ENCODE measurements at places on chromosomes 12 and 14.
A peak's percentile ranks its signal among the peaks of the same experiment; 100 is the strongest.

- no peak for DNase-seq
These were observed 3.2 kb downstream of the KRT86 start for GRCh38 chr12:52277486-52278245.

DNA sequence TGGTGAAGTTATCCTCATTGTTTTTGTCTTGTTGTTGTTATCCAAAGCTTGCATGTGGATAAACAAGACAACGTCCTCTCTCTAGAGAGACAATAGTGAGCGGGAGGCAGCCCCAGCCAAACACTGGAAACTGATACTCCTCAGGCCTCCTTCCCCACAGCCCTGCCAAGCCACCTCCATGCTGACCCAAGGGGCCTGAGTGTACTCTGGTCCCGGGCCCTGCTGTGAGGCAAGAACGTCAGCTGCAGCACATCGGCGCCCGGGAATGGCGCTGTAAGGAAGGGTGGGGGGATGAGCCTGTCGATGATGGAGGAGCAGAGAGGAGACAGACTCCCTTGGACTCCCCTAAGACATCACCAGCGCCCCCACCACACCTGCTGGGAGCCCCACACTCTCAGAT lies 83.6 kb downstream of the ANO2 start:
- DNase-seq: no peak

- no peak for DNase-seq
These were observed 151.6 kb downstream of the FOXA1 start for GRCh38 chr14:37443461-37443860.

- DNase-seq: no peak
These were observed 117.7 kb downstream of the ZFP36L1 start for GRCh38 chr14:68675233-68675577.

GRCh38 chr12:99436584-99436983 lies 211.0 kb upstream of the GARIN6 start:
- no peak for DNase-seq

- peak; percentile 63 for DNase-seq
These were observed 38.9 kb upstream of the DICER1 start for GRCh38 chr14:95196268-95196667.

DNA sequence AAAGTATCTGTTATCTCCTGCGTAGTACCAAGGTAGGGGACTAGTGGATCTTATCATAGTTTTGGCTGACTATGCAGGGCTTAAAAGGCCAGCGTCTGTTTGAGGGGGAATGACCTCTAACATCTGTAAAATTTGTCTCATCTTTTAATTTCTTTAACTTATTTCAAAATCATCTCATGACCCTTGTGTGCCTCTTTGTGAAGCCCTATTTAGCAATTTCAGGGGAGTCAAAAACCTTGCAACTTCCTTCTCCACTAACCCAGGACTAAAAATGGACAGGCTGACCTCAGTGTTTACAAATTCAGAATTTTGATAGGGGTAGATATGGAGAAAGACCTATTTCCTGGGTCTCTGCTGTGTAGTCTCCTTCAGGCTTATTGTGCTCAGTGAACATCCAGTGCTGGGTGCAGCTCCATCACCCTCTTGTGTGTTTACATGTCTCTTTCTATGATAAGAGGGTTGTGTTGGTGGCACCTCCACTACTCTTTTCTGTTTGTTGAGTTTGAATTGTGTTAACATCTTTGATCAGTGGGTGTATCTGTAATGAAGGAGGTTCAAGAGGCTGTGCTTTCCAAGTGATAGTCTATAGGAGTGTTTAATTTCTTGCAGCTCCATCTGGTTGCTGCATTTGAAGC lies 14.3 kb downstream of the NECAP1 start:
- no peak for DNase-seq

GRCh38 chr12:67088401-67089118 lies 180.6 kb upstream of the CAND1 start:
- no peak for DNase-seq

DNA sequence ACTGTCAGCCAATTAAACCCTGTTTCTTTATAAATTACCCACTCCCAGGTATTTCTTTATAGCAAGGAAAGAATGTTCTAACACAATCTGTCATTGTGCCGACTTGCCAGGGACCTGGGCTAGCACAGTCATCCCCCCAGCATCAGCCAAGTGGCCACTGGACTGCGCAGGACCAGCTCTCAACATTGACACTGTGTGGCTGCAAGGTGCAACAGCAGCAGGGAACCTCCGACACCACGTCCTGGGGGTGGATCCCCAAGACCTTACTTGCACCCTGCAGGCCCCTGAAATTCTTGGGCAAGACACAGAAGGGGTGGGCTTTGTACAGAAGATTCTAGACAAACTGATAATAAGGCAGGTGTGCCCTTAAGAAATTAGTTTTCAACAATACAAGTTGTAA lies 309.5 kb downstream of the GLT1D1 start:
- no peak for DNase-seq

- DNase-seq: no peak
These were observed 98.0 kb downstream of the BBS10 start for GRCh38 chr12:76250256-76250655.

GRCh38 chr14:80942191-80942600 lies 658 bp upstream of the CEP128 start:
- no peak for DNase-seq

DNA sequence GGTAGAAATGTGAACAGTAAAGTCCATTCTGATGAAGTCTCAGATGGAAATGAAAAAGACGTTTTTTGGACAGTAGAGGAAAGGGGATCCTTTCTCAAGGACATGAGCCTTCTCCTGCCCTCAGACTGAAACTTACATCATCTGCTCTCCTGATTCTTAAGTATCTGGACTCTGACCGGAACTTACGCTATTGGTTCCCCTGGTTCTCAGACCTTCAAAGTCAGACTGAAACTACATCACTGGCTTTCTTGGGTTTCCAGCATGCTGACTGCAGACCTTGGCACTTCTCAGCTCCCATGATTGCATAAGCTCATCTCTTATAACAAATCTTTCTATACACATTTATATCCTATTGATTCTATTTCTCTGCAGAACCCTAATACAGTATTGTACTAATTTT lies 291.0 kb downstream of the SNAPC1 start:
- DNase-seq: no peak

DNA sequence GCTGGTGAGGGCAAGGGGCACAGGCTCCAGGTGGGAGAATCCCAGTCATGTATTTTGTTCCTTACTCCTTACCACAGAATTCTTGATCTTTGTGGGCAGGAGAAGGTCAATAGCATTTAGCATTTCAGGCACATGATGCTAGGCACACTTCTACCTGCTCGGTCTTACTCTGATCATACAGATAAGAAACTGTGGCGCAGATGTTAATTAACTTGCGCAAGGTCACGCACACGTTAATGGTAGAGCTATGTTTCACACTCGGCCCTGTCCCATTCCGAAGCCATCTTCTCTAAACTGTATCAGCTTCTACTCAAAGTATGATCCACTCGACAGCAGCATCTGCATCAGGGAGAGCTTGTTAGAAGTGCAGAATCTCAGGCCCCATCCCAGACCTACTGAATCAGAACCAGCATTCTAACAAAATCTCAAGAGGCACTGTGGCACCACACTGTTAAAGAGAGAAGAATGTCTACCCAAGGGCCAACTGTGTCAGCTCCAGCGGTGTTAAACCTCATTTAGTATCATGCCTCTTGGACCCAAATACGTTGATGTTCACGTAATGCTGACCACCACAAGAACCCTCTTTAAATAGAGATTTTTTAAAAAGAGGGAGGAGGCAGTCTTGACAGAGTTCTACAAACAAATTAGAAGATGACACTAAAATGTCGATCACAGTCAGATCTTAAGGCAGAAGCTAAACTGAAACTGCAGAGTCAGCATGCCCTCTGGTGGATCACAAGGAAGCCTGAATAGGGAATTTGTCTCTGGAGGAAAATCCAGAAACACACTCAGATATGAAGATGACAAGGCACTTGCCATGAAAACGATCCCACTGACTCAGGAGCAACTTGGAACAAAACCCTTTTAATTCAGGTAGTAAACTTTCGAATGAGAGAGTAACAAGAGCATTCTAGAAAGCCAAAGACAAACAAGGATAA lies 7.3 kb downstream of the STXBP6 start:
- DNase-seq: no peak

DNA sequence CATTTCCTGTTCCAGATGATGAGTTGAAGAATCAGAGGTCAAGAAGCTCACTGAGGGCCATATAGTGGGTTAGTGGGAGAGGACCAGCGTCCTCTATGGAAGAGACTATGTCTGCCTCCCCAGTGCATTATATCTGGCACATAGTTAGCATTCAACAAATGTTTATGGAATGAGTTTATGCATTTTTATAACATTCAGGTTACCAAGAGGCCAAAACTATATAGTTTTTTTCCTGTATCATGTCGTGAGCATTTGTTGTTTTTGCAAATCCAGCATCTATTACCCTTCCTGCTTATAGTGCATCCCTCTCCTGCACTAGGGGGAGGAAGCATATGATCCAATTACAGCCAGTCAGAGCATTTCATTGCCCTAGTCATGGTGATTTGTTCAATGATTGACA lies 60.6 kb downstream of the SUDS3 start:
- no peak for DNase-seq

- DNase-seq: no peak
These were observed 751.6 kb downstream of the NOVA1 start for GRCh38 chr14:25846246-25846645.

GRCh38 chr12:55927588-55928502 lies at the start of gene PYM1:
PYM1 (minus strand) TSS chr12:55927894; CDS start chr12:55927761, 133 bp downstream.
- peak; percentile 70 for DNase-seq

DNA sequence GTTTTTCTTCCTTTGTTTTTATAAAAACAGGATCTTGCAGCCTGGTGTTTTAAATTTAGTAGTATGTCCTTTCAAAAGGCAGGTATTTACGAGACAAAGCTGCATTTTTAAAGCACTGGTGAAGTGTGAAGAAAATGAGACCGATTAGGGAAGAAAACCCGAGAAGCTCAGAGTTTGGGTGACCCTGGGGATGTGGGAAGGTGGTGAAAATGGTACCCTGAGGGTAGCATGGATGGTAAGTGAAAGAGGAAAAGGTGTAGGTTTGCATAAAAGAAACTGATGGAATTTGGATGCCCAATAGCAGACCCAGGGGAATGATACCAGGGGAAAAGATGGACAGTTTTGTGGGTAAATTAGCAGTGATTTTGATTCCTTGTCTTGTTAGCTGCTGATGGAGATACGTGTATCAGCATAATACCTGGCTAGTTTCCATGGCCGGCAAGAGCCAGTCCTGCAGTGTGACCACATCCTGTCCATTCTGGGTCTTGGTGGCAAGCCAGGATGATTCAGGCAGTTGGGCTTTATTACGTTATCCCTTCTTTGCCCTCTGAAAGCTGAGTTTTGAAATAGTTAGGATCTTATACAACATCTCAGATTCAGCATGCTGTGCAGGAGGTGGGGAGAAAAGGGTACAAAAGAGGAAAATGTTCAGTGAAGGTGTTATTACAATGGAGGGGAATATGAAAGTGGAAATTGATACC lies 8.9 kb downstream of the BICD1 start:
- DNase-seq: no peak

DNA sequence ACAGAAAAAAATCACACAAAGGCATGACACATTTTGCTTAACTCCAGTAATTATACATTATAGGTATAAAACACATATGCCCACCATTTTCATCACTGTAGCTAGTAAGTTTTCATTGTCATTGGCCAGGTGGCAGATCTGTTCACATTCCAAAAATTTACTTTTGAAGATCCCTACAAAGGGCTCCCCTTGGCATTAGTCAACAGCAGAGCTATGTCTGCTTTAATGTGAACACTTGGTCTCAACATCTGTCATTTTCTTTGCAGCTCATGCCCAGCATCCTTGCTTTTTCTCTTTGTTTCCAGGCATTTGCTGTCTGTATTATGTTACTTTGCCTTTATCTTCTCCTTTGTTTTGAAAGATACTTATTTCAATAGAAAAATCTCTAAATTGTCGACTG lies 519.1 kb upstream of the FOXG1 start:
- DNase-seq: no peak

- DNase-seq: no peak
These were observed 56.5 kb downstream of the WASHC3 start for GRCh38 chr12:102005256-102005655.

DNA sequence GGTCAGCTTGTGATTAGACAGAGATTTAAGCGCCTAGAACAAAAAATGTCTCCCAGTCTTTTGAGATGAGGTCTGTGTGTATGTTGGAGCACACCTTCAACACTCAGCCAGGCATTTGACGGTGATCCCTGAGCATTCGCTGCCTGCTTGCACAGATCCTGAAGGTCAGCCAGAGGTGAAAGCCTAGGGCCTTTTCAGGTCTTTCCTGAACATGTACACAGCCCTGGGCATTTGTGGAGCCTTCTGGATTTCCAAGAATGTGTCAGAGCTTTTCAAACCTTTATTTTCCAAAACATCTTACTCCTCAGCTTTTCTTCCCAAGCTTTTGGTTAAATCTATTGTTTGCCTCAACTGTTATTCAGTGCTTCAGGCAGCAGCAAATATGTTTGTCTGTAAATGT lies 59.1 kb upstream of the AMN start:
- no peak for DNase-seq

DNA sequence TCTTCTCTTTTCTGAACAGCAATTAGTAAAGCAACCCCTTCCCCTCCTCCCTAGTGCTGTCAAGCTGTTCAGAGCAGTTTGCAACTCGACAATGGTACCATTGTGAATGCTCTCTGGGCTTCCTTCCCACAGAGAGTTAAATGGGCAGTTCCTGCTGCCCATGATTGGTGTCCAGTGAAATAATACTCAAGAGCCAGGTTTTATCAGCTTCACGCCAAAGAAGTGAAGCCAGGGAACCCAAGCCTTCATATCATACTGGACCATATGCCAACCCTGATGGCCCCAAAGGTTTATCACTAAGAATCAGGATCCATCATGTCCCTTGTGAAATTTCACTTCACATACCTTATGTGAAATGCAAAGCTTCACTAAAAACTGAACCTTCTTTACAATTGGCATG lies 24.7 kb downstream of the INSM2 start:
- no peak for DNase-seq

- peak; percentile 76 for DNase-seq
These were observed 415.4 kb upstream of the CCDC196 start for GRCh38 chr14:66070542-66071319.

GRCh38 chr12:131737150-131737827 lies 26.4 kb downstream of the SFSWAP start:
- DNase-seq: no peak

GRCh38 chr12:27578689-27579372 lies 54.8 kb downstream of the PPFIBP1 start:
- no peak for DNase-seq

DNA sequence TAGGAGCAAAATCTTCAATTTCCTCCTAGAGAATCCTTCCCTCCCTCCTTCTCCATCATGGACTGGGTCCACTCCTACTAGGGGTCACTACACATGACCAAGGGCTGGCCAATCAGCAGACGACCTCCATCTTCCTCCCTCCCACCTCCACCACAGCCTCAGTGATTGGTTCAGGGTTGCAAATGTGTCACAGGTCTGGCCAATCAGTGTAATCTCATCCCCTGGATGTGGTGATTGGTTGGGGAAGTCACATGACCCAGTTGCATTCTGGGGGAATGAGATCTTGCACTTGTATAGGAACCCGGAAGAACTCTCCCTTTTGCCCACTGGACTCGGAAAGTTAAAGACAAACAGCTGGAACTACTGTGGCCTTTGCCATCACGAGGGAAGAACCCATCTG lies 169.2 kb downstream of the PIWIL1 start:
- DNase-seq: no peak

All from germinal center (tissue), 1 donor.